T-helper 1 cell (primary cell): ENCODE measurements at places on chromosomes 1 and 21.

GRCh38 chr1:209207126-209207700, 376.3 kb upstream of the CAMK1G start:
- DNase-seq = no peak

DNA sequence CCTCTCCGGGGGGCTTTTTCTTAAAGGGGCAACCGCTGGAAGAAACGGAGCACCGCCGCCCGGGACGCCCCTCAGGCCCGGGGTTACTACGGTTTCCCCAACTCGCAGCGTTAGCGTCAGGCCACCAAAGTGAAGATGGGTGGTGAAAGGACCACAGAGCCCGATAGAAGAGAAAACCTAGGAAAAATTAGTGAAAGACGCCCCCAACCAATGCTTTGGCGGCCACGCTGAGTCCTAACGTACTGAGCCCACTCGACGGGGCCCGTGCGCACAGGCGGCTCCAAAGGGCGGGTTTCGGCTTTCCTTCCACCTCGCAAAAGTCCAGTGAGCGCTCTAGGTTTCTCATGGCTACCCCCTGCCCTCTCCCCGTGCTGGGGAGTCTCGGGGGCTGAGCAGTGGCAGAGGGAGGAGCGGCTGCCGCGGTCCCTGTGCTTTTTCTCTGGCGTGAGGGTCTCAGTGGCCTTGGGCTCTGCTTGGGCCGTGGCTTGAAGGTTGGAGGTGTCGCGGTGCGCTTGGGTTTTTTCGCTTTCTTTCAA, 12.2 kb upstream of the SPEN start:
- no peak for DNase-seq

DNA sequence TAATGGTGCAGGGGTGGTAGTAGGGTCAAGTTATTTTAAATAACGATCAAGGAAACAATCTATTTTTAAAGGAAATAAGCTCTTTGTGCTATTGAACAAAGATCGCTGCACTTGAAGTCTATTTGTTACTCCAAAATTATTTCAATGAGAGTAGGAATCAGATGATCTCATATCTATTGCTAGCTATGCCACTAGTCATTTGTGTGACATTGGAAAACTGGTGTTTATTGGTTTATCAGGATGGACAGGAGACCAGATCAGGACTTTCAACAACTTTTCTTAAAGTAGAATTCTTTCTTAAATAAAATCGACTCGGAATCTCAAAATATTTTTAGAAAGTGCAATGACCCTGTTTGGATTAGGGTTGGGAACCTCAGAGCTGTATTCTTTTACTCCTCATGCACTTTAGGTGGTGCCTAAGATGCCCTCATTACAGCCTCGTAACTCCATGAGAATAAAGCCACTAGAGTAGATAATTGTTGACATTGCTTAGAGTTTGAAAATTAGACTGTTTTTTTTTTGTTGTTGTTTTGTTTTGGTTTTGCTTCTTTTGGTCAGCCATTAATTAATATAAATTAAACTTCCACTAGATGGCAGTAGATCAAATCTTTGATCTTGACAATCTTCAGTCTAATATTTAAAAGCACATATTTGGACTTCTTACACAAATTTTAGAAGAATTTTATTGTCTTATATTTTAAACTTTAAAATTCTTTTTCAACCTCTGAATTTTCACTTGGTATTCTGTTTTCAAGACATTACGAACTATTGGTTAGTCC, 352.4 kb downstream of the USP25 start:
- no peak for DNase-seq

DNA sequence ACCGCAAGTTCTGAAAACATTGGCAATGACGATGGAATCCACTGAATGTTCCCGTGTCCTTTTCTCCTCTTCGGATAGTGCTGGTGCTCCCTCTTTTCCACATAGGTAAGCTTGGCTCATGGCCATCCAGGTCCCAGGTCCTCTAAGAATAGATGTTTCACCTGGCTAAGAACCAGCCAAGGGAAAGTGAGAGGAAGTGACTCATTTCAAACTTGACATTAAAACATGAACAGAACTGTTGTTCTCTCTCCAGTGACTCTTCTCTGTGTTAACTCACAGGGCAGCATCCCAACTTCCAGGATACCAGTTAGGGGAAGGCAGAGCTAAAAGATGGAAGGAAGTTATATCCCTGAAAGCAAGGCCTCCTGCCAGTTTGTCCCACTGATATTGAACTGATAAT, 493.8 kb upstream of the CHRM3 start:
- DNase-seq = no peak

GRCh38 chr1:175742790-175743459, 470 bp downstream of the TNR start:
- no peak for DNase-seq

- peak; percentile 58 for DNase-seq
Observed at GRCh38 chr1:36366091-36366661, 19.5 kb downstream of the STK40 start.

- no peak for DNase-seq
Observed at GRCh38 chr1:32454726-32455125, 10.1 kb upstream of the ZBTB8B start.

- DNase-seq = no peak
Observed at GRCh38 chr1:90580176-90580575, 136.9 kb downstream of the BARHL2 start.

- DNase-seq = no peak
Observed at GRCh38 chr1:162654915-162655620, 22.8 kb downstream of the DDR2 start.

DNA sequence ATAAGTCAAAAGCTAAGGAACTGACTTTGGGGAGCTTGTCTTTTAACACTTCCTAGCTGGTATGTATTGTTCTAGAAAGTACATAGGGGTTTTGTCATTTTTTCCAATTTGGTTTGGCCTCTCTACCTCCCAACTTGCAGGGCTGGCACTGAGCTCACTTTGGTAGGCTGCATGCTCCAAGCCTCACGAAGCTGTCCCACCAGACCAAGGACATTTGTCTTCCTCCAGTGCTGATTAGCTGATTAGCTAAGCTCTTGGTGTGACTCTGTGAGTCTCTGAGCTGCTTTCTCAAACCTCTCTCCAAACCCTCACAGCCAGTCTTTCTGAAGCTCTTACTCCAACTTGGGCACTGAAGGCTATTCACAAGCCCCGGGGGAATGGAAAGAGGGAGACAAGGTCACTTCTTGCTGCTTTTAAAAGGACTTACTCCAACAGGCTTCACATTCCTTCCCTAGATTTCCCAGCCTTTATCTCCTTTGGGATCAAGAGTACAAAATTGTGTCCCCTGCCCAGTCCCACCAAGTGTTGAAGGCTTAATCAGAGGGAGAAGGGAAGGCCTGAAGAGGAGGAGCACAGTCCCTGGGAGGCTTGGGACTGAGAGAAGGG, 893 bp upstream of the CFAP45 start:
- no peak for DNase-seq

DNA sequence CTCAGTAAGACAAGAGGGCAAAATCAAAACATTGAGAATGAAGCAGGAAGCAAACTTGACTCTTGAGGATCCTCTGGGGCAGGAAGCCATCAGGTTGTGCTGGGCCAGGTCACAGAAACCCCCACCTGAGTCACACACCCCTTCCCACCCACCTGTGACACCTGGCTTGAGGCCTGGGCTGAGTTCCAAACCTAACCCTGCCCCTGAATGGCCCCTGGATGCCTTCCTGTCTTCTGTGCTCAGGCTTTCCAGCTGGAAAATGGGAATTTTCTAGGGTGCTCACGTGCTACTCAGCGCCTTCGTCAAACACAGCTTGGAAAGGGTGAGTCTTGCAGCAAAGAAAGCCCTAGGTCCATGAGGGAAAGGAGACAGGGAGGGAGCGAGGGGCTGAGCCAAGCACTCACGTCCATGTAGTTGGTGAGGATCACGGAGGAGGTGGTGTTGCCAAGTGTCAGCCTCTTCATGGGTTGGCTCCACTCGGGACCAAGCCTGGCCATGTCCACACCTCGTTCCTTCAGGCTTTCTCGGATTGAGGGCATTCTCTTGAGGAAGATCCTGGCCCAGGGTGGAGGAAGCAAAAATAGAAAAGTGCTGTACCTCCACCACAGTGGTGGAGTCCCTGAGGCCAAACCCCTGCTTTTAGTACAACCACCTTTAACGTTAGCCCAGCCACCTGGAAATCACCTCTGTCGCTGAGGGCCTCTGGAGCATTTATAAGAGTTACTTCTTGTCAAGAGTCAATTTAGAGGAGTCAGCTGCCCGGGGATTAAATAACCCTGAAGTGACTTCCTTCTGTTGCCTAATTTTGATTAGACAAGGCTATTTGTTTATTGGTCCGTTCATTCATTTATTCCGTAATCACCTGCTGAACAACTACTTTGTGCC, 4.3 kb downstream of the REN start:
- no peak for DNase-seq

DNA sequence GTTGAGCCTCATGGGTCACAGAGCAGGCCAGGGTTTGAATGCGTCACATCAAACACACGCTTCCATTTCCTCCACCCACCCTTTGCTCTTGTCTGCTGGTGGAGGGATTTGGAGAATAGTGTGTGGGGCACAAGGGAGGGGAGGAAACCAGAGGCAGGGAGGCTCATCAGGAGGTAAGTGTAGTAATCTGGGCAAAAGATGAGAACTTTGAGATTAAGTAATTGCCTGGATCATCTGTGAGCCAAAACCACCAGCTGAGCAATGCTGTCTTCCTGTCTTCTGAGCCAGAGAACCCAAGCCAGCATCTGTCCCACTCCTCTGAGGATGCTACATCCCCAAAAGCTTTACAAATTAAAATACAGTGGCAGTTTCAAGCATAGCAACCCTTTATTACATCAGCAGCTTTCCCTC, 45.2 kb downstream of the C8B start:
- DNase-seq = no peak

- DNase-seq = no peak
Observed at GRCh38 chr1:241990040-241990439, 8.9 kb downstream of the MAP1LC3C start.

DNA sequence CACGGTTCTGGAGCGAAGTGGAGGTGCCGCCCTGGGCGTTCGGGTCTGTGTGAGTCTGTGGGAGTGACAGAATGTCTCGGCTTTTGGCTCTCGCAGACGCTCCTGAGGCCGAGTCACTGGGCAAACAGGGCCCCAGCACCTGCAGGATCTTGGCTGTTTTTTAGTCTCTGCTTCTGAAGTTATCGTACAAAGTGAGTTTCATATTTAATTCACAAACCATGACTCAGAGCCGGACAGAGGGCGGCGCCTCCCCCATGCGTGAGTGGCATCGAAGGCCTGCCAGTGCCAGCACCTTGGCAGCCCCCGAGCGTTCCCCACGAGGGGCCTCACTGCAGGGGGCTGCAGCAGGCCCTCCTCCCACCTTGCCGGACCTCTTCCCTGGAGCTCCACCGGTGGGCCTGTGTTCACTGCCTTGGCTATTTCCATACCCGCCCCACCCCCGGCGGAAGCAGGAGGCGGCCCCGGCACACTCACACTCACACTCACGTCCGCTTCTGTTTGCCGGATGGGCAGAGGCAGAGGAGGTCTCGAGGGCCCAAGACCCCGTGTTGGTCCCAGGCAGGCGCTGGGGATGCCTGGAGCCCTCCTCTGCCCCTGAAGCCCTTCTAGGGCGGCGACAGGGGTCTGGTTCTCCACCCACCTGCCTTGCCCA, 56.3 kb downstream of the MORN1 start:
- DNase-seq = no peak

- DNase-seq = no peak
Observed at GRCh38 chr21:38820471-38821239, 14.9 kb downstream of the ETS2 start.

DNA sequence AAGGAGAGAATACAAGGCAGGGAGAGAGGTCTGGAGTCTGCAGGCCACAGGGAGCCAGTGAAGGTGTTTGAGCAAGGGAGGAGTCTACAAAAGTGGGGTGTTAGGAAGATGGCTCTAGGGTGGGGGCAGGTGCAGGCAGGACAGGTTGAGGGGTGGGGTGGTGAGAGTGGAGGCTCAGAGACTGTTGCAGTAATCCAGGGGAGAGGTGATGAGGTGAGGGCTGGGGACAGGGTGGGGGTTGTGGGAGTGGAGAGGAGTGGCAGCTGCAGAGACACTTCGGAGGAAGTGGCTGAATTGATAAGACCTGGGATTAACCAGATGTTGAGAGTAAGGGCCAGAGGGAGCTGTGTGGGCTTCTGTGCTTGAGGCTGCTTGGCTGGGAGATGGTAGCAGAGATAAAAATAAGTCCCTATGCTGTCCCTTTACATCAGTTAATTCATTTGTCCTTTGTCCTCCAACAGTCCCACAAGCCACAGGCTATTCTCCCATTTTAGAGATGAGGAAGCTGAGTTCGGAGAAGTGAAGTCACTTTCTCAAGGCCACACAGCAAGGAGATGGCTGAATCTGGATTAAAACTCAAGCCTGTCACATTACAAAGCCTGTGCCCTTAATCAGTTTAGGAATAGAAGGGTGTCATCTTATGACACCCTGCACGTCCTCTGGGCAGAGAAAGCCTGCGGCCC, 54.8 kb upstream of the SYNC start:
- no peak for DNase-seq

GRCh38 chr1:209404577-209404976, 178.9 kb upstream of the CAMK1G start:
- no peak for DNase-seq

DNA sequence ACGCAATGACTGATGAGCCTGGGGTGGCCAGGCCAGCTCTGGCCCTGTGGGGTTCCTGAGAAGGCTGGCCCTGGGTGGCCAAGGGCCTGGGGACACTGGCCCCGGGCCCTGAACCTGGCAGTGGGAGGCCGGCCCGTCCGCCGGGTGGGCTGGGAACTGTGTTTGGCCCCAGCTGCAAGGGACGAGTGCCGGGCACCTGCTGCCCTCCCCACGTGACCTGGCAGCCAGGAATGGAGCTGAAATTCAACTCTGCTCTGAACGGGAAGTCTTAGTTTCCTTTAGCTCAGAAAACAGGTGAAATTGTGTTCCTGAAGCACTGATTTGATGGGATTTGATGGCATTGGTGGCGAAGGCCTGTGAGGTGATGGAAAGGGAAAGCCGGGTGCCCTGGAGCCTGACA, 8.2 kb upstream of the TTLL10 start:
- no peak for DNase-seq

GRCh38 chr1:89472253-89472652, 52.4 kb upstream of the LRRC8B start:
- no peak for DNase-seq

GRCh38 chr1:71640998-71641397, 560.2 kb upstream of the ZRANB2 start:
- no peak for DNase-seq

DNA sequence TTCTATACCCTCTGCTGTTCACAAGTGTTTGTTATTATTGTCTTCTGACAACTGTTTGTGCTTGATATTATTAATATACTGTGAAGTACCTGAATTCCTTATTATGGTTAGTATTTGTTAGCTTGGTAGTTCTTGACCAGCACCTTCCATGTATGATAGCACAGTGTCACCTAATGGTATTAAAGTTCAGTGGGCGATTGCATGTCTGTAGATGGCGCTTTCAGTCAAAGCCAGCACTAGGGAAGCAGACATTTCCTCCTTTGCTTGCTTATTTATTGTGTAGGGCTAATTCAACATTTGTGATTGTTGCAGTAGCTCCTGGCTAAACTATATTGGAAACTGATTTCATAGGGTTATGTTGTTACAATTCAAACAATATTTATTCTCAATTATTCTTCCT, 218.0 kb downstream of the ZP4 start:
- DNase-seq = no peak

DNA sequence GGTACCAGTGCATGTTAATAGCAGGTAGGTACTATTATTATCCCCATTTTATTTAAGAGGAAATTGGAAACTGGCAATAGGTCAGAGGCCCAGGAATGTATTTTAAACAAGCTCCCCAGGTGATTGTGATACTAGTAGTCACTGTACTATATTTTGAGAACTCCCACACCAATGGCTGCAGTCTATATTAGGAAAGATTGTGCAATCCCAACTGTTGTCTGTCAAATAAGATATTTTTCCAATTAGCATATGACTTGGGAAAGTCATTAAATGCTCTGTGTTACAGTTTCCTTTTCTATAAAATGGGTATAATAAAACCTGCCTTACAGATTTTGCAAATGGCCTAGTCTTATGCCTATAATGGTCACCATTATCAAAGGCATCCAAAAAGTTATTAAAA, 94.2 kb upstream of the DMRTA2 start:
- DNase-seq = no peak
